GF-D8 (cell line): ENCODE measurements at places on chromosomes 3 and 15.

- DNase-seq = no peak
Measured at GRCh38 chr3:162171970-162172369, 675.4 kb downstream of the OTOL1 start.

DNA sequence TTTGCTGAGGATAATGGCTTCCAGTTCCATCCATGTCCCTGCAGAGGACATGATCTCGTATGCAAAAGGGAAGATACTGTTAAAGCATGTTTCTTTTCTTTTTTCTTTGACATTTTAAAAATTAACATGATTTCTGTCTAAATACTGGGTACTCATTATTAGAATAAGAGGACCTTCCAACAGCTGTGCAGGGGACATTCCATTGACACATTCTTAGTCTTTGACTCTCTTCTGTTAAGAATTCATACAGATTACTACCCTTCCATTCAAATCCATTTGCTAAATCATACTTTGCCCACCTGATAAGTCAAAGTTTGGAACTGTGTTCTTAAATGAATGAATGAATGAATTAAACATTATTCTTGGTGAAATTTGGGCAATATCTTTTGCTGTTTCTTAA, 5.1 kb upstream of the CP start:
- DNase-seq = no peak

- no peak for DNase-seq
Measured at GRCh38 chr3:156293566-156293965, 173.2 kb downstream of the KCNAB1 start.

- DNase-seq = no peak
Measured at GRCh38 chr3:150346981-150347863, 60.9 kb upstream of the TSC22D2 start.

DNA sequence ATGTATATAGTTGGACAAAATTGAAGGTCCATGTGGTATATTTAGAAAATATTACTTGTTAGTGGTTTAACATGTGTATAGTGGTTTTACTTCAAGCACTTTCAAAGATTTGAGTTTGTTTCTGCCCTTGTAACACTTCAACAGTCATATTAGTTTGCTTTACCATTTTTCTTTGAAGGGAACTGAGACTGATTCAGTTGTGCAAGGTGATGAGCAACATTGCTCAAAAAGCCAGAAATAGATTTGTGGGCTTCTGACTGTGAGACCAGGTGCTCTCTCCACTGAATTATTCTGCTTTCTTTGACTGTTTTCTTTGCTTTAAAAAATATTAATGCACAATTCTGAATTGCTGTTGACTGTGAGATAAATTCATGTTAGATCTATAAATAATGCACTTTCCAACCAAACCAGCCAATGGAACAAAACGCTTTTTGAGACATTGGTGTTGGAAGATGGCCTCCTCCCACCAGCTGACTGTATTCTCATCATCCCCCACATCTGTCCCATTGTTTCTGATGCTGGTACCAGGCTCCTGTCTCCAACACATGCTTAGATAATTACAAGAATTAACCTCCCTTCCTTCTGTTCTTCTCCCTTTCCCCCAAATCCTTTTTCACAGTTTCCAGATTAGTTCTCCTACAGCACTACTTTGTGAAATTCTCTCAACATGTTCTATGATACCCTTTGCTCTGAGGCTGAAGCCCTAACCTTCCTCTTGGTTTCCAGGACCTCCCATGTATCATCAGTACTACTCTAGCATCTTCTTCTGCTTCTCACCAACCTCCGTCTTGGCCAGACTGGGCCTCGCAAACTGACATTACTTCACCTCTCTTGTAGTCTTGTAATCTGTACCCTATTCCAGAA, 27.9 kb downstream of the PLCL2 start:
- no peak for DNase-seq

DNA sequence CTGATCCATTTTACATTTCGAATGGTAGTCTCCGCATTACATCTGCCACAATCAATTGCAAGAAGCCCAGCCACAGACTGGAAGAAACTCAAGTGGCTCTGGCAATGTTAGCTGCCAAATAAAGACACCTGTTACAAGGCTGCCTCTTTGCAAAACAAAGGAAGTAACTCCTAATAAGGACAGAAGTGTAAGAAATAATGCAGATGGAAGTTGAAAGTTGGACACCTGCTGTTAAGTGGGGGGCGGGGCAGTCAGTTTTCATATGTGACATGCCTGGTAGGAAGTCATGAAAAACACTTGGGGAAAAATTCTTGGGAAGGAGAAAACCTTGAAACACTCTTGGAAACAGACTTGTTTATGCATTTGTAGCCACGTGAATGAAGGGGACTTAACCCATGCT, 54.1 kb upstream of the ATP2C1 start:
- peak; percentile 24 for DNase-seq

GRCh38 chr3:64417816-64418215, 192.6 kb upstream of the PRICKLE2 start:
- no peak for DNase-seq

GRCh38 chr3:194962056-194962455, 276.4 kb downstream of the FAM43A start:
- DNase-seq = no peak

DNA sequence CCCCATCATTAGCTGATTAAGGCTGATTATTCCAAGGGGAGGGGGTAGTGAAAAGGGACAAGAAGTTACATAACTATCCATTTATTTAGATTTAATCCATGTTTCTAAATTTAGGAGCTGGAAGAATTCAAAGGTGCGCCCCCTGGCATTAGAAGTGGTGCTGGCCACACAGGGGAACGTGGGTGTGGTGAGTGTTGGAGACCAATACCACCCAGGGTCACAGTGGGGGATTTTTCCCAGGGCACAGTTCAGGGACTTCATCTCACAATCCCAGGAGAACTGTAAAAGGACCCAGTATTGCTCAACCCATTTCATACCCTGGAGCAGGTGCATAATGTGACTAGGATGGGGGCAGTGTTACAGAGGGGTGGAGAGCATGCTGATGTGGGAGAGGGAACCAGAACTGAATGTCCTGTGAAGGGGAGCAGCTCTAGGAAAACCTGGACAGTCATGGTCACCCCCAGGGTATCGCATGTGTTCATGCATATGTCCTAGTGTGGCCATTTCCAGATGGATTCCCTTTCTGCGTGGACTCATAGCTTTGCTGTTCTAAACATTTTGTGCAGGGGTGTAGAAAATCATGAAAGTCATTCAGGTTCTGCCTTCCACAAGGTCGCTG, 110.3 kb downstream of the LSM3 start:
- DNase-seq = no peak

- DNase-seq = no peak
Measured at GRCh38 chr15:93823971-93824913, 407.1 kb upstream of the MCTP2 start.

DNA sequence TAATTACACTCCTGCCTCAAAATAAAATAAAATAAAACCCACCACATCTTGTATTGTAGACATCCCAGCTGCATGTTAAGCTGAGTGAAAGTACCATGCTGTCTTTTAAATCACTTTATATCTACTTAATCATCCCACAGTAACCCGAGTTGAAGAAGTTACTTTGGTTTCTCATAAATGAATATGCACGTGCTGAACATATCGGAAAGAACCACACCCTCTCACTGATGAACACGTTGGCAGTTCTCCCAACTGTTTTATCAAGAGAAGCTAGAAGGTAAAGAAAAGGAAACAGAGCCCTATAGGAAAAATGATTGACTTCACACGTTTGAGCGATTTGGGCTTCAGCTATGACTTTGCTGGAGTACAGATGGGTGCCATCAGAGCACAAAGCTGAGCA, 15.9 kb upstream of the TM4SF19 start:
- no peak for DNase-seq

- no peak for DNase-seq
Measured at GRCh38 chr15:80423215-80423614, 19.0 kb downstream of the ARNT2 start.

DNA sequence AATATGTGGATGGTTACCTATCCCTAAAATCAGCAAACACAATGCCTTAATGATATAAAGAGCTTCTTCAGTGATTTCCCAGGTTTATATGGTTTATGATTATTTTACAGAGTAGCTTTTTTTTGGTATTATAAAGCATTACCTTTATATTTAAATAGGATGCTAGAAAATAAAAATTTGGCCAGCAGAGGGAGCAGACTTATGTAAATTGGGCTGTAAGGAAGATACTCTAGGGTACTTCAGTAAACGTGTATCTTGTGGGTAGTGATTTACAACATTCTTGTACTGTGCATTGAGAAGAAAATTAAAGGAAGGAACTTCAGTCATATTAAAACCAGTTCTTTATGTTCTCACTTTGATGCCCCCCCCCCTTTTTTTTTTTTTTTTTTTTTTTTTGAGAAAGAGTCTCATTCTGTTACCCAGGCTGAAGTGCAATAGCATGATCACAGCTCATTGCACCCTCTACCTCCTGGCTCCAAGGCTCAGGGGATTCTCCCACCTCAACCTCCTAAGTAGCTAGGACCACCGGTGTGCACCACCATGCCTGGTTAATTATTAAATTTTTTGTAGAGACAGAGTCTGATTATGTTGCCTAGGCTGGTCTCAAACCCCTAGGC, 167.9 kb downstream of the BBX start:
- peak; percentile 26 for DNase-seq

DNA sequence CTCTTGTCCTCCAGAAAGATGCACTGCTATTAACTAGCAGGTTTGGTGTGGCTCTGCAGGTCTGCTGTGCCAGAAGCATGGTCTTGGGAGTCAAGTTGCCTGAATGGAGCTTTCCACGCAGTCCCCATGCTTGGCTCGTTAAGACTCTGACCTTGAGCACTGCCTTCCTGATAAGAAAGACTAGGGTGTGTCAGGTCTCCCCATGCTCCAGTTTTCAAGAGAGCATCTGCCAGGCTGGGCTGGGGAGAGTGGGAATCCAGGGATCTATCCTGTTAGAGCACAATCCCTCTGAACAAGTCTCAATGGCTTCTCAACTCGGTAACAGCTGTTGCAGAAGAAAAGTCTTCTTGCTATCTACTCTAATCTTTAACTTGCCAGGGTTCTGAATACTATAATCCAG, 98.2 kb downstream of the TJP1 start:
- DNase-seq = no peak

DNA sequence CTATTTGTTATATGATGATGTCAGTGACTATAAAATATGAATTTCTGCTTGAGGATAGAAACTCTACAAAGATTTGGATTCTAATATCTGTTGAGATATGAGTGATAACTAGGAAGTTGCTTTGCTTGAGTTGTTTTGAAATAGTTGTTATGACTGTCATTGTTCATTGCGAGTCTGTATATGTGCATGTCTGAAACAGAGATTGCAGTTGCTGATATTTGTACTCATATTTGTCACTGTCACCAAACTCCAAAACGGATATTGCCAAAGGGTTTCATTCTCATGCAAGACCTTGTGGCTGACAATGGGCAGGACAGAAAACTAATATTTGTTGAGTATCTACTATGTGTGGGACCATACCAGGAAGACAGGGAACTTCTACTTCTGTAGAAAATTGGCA, 240.2 kb downstream of the CD47 start:
- no peak for DNase-seq

DNA sequence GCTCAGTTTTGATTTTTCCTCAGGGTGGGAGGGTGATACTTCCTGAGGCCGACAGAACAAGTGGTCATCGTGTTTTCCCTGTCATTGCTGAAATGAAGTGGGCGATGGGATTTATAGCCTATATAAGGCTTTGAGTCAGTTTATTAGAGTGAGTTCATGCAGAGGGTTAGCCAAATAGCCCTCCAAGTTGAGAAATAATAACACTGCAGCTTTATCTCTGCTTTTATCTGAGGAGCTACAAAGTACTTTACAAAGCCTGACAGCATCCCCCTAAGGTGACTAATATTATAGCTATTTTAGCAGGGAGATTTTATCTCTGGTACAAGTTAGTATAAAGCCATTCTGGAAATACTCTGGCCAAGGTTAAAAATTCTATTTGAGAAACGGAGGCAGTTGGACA, 389.6 kb downstream of the MFSD1 start:
- DNase-seq = no peak

- DNase-seq = no peak
Measured at GRCh38 chr3:73096169-73096568, 34.7 kb downstream of the EBLN2 start.

- DNase-seq = no peak
Measured at GRCh38 chr15:83665480-83665879, 11.6 kb downstream of the ADAMTSL3 start.

DNA sequence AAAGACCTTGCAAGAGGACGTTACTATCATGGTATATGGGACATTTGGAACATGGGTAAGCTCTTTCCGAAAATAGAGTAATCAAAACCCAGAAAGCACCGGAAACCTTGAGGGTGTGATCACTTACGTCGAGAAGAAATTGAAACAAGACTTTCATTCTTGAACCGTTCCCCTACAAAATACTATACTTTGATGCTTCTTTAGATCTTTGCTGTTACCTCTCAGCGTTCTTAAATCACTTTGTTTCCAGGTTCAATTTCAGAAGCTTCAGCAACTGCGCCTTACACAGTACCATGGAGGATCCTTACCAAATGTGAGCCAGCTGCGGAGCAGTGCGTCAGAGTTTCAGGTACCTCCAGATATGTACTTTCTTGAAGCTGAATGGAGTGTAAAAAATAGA, 10.1 kb downstream of the CRTC3 start:
- no peak for DNase-seq

DNA sequence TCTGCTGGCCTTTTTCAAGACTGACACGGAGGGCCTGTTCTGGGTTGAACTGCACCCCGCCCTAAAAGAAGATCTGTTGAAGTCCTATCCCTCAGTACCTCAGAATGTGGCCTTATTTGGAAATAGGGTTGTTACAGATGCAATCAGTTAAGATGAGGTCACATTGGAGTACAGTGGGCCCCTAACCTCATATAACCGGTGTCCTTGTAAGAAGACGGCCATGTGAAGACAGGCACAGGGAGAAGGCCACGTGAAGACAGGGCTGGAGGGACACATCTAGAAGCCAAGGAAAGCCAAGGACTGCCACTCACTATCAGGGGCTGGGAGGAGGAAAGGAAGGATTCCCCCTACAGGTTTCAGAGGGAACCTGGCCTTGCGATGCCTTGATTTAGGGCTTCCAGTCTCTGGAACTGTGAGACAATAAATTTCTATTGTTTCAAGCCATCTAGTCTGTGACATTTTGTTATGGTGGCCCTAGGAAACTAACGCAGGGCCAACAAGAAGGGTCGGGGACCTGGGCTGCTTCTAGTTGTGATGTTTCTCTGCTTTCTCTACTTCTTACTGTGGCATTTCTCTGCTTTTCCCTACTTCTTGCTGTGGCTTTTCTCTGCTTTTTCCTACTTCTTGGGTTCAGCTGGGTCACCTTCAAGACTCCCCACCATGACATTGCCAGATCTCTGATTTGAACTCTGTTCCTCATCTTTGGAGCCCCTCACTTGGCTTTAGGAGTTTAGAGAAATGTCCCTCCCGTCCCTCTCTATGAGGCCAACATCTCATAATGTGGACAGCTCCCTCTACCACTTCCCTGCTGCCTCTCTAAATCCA, 4.8 kb upstream of the CCDC174 start:
- DNase-seq = no peak
